ENCODE measurements at places on chromosomes 13 and 19. TPM values are rescaled to one million over a fixed set of nuclear protein-coding genes. Genes with fewer than 3 reads are reported as not detected.

The RAB3A gene
- 1.1 TPM for polyA plus RNA-seq

The CACNA1A gene
- 1.4 TPM for polyA plus RNA-seq

The RPL13A gene
- 1,247 TPM for polyA plus RNA-seq

The CRX gene
- polyA plus RNA-seq: not detected

DNA sequence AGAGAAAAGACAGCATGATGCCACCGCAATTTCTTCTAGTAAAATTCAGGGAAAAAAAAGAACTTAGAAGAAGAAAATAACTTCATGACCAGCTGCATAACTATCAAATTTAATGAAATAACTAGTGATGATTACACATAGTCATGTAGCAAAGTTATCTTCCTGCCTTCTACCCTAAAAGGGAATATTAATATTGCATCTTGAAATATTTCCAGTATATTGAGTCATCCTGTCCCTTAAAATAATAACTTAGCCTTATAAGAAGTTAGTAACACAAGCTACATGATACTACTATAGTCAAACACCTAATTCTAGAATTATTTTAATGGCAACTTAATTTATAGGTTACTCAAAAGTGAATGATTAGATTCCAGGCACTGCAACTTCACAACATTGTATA, 289.2 kb downstream of the KLF12 start:
- DNase-seq: no peak

- DNase-seq: no peak
Observed at GRCh38 chr13:40329781-40330485, 336.5 kb downstream of the FOXO1 start.

- no peak for DNase-seq
Observed at GRCh38 chr19:1481224-1481892, 2.3 kb upstream of the C19orf25 start.

GRCh38 chr13:63436325-63436668, 2020.6 kb upstream of the PCDH20 start:
- no peak for DNase-seq

DNA sequence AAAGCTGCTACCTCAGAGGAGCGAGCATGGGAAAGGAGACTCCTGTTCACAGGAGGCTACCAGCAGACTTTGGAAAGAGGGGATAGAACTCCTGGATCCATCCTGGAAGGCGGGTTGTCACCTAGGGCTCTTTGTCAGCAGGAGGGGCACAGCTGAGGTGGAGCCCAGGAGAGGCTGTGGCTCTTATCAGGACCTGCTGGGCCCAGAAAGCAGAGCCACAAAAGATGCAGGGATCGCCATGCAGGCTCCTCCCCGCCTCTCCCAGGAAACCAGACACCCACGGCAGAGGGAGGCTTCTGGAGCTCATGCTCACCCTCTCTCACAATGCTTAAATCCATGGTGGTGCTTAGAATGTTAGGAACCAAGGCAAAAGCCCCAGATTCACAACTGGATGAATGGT, 994.2 kb downstream of the UQCRFS1 start:
- DNase-seq: no peak

DNA sequence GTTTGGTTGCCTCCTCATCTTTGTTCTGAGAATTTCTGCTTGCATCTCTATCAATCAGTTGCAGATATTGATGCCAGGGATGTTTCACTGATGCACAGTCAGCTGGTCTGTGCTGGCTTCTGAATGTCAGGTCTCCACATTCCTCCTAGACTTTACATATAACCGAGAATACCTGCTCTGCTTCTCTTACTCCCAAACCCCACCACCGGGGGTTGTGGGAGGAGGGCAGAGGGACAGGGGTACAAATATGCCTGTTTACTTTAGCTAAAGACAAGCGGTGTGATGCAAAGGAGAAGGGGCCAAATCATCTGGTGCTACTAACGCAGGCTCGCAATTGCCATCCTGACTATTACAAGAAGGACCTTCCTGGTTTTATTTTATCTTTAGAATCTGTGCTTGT, 17.4 kb upstream of the KLHL1 start:
- DNase-seq: no peak

DNA sequence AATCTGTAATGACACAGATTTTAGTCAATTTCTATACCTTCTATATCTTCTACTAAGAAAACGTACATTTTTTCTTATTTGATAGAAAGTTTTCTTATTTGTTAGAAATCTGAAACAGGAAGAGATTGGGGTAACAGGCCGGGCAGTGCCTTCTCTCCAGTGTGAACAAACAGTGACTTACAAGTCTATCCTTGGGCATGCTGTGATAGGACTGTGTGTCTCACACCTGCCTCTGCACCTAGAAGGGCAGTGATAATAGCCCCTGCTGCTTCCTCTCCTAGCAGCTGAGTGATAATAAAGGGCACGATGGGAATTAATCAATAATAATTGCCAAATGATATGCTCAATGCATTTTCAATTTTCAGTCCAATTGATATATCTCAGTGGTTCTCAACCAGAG, 1.4 kb downstream of the TMEM272 start:
- no peak for DNase-seq

Data from immature natural killer cell (primary cell).